Bronchial epithelial cell (primary cell): ENCODE measurements at places on chromosomes 13 and 19.

DNA sequence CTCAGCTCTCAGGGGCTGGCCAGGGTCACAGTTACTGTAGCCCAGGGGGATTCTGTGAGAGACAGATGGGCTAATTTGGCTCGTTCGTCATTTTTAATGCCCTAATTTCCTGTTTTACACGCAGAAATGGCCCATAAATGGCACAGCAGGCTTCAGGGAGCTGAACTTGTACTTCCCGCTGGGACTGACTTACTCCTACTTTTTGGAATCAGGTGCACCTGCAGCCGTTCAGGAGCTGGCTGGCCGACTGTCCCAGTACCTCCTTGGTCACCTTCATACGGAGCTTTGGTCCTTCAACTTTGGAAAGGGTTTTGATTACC, 62.4 kb upstream of the URI1 start:
- DNase-seq = no peak

GRCh38 chr13:79451500-79451962, 29.4 kb upstream of the NDFIP2 start:
- peak; percentile 89 for DNase-seq

DNA sequence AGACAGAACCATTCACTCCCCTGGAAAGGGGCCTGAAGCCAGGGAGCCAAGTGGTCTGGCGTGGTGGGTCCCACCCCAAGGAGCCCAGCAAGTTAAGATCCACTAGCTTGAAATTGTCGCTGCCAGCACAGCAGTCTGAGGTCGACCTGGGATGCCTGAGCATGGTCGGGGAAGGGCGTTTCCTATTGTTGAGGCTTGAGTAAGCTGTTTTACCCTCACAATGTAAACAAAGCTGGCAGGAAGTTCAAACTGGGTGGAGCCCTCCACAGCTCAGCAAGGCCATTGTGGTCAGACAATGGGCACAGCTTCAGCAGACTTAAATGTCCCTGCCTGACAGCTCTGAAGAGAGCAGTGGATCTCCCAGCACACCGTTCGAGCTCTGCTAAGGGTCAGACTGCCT, 195.6 kb upstream of the DACH1 start:
- peak; percentile 62 for DNase-seq

- peak; percentile 12 for DNase-seq
Measured at GRCh38 chr13:70188567-70188966, 80.3 kb upstream of the KLHL1 start.

- peak; percentile 40 for DNase-seq
Measured at GRCh38 chr13:105202354-105202753, 1333.1 kb downstream of the EFNB2 start.

GRCh38 chr13:78100486-78100885, 181.9 kb upstream of the EDNRB start:
- DNase-seq = no peak

DNA sequence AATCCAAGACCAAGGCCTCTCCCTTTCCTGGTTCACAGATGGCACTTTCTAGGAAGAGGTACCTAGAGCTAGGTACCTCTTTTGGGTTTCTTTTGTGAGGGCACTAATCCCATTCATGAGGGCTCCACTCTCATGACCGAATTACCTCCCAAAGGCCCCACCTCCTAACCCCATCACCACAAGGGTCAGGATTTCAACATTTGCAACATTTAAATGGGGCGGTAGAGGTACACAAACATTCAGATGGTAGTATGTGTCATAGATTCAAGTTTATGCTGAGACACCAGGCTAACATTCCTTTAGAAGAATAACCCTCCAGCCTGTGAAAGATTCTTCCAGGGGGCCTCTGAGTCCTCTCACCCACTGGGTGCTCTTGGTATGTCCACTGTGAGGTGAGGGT, 116.3 kb downstream of the FOXO1 start:
- DNase-seq = peak; percentile 35

DNA sequence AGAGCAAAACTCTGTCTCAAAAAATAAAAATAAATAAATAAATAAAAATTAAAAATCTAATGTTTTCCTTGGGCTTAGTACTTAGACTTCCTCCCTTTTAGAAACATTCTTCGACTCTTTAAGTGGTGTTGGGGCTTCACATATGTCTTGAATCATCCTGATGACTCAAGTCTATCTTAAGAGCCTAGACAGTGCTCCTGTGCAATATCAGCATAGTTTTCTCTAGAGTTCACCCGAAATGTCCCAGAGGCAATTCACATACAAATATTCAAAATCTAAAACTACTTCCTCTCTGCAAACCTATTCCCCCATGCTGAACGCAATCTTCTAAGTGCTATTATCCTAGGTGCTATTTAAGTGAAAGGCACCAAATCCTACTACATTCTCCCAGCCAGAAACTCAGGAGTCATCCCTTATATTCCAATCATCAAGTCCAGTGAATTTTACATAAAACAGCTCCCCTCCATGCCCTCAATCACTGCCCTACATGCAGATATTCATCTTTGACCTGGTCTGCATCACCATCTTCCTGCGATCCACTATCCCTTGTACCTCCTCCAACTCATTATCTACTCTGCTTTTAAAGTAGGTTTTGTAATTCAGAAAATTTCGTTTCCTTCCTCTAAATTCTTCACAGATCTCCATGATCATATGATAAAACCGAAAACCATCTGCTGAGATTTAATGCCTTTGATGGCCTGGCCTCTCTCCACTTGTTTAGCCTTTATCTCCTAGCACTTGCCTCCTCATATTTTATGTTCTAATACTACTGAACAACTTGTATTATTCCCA, 102.7 kb downstream of the ELF1 start:
- peak; percentile 28 for DNase-seq

GRCh38 chr13:106610486-106610885, 42.5 kb upstream of the ARGLU1 start:
- peak; percentile 90 for DNase-seq

- DNase-seq = no peak
Measured at GRCh38 chr19:408441-408901, 476 bp downstream of the C2CD4C start.

DNA sequence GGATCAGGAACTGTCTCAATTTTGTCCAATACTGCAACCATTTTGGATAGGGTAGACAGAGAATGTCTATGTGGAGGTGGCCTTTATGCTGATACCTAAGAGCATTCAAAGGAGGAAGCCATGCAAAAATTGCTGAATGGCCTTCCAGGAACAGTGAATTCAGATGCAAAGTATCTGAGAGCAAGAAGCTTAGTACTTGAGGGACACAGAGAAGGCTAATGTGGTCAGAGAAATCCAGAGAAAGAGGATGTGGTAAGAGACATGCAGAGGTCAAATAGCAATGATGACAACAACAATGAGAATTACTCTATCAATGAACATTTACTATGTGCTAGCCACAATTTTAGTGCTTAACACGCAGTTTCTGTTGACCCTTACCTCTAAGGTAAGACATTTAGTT, 785.6 kb upstream of the KLHL1 start:
- DNase-seq = no peak

DNA sequence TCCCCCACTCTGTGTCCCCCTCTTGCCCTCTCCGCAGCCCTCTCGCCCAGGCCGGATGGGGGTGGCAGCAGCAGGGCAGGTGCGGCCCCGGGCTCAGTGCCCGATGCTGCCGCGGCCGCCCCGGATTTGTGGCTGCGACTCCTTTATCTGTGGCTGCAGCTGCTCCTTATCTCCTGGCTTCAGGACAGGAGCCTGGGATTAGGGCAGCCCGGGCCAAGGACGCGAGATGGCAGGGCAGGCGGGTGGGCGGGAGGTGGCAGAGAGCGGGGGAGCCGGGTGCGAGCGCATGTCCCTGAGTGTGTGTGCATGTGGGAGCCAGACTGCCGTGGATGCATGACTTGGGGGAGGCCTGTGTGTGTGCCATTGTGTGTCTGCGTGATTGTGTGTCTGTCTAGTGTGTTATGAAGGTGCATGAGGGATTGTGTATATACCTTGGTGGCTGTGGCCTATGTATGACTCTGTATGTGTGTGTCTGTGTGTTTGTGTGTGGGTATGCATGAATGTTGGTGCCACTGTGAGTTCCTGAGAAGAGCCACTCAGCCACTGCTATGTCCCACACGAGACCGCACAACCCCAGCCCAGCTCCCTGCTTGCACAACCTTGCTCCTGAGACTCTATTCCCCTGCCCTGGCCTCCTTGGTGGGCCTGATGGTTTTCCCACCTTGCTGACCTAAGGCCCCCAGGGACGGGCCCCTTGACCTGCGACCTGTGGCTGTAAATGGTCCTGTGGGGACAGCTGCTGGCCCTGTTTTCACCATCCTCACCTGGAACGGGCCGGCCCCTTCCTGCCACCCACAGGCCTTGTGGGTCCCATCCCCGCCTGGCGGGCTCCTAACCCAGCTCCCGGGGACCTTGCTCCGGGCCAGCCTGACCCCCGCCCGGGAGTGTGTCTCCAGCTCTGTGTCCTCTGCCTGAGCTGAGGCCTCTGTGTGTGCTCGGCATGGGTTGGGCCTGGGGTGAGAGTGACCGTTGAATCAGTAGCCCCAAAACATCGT, 5.3 kb upstream of the NRTN start:
- no peak for DNase-seq

- no peak for DNase-seq
Measured at GRCh38 chr19:50739914-50740426, 16.8 kb downstream of the CLEC11A start.

- DNase-seq = peak; percentile 46
Measured at GRCh38 chr13:100039740-100040139, 49.2 kb upstream of the PCCA start.

- DNase-seq = no peak
Measured at GRCh38 chr19:38705197-38706019, 38.9 kb downstream of the CAPN12 start.

GRCh38 chr13:20505405-20506366, 20.0 kb downstream of the CRYL1 start:
- peak; percentile 44 for DNase-seq

- no peak for DNase-seq
Measured at GRCh38 chr13:107104631-107105030, 536.7 kb upstream of the ARGLU1 start.

- no peak for DNase-seq
Measured at GRCh38 chr13:110105136-110105535, 201.8 kb downstream of the COL4A1 start.

GRCh38 chr19:5231857-5232678, 108.5 kb downstream of the PTPRS start:
- DNase-seq = no peak

DNA sequence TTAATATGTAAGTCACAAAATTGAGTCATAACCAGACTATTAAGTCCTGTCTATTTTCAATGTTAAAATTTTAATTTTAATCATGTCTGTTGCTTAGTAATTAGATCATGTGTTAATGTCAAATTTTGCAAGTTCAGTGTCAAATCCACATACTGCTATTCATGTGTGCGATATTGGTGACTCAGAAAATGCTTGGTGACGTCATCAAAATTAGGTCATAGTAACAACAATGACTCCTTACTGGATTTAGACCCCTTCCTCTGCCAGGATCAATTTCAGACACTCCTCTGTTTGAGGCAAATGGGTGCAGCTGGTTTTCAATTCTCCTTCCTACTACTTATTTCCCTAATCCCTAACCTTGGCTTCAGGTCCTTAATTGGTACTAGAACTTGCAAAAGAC, 1394.3 kb upstream of the SLC10A2 start:
- DNase-seq = peak; percentile 32

GRCh38 chr19:40803170-40803856, 4.3 kb downstream of the EGLN2 start:
- no peak for DNase-seq

GRCh38 chr13:51311231-51311630, 28.3 kb upstream of the SERPINE3 start:
- DNase-seq = no peak
